ENCODE measurements at places on chromosomes 6 and 20. TPM values are rescaled to one million over a fixed set of nuclear protein-coding genes. Genes with fewer than 3 reads are reported as not detected.

- peaks cover 17% of the 10 kb centered on the region for H3K4me1 ChIP-seq
- H3K27ac ChIP-seq, result no peak overlapping the region
- no peak overlapping the region for H3K4me3 ChIP-seq
- DNase-seq, result no peak
- H3K36me3 ChIP-seq, result no peaks in the 10 kb centered on the region
- H3K27me3 ChIP-seq, result no peaks in the 10 kb centered on the region
Measured at GRCh38 chr20:53778041-53778516, 184.4 kb upstream of the ZNF217 start.

DNA sequence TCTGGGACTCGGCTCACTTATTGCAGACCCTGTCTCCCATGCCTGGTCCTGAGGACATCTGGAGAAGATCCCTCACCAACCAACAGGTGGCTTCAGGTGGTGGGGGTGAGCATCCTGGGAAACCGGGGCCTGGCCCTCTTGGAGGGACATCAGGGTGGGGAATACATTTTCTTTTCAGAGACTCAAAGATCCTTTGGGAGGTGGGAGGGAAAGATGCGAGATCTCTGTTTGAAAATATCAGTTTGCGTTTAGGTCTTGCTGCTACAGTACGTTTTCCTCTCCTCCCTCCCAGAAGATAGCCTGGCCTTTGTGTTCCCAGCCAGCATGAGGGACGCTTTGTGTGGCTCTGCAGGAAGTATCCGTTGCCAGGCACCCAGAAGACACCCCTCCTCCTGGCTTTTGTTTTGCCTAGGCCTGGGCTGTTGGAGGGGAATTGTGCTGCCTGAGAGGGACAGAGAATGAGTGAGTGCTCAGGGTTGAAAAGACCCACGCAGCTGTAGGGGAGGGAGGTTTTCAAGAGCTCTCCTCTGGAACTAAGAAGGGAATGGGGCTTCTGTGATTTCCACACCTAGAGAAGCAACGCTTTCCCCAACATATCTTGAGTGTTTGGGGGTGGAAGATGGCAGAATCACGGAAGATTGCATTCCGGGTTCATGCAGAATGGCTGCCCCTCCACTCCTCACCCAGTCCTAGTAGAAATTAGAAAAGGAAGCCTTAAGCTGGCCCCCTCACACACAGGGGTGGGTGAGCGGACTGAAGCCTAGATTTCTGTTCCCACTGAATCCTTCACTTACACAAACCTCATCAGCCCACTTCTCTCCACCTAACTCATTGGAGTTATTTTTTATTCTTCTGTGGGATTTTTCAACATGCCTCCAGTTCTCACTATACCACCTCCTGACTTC, 22.0 kb upstream of the SLC2A12 start:
- H3K27me3 ChIP-seq, result no peaks in the 10 kb centered on the region
- H3K4me1 ChIP-seq, result no peaks in the 10 kb centered on the region
- no peak for DNase-seq
- H3K27ac ChIP-seq, result no peak overlapping the region
- no peaks in the 10 kb centered on the region for H3K36me3 ChIP-seq

- no peaks in the 10 kb centered on the region for H3K27me3 ChIP-seq
- H3K36me3 ChIP-seq, result no peaks in the 10 kb centered on the region
- H3K4me1 ChIP-seq, result no peaks in the 10 kb centered on the region
- no peak overlapping the region for H3K27ac ChIP-seq
- no peak for DNase-seq
- no peak overlapping the region for H3K4me3 ChIP-seq
Measured at GRCh38 chr6:94462231-94462630, 1042.9 kb upstream of the EPHA7 start.

DNA sequence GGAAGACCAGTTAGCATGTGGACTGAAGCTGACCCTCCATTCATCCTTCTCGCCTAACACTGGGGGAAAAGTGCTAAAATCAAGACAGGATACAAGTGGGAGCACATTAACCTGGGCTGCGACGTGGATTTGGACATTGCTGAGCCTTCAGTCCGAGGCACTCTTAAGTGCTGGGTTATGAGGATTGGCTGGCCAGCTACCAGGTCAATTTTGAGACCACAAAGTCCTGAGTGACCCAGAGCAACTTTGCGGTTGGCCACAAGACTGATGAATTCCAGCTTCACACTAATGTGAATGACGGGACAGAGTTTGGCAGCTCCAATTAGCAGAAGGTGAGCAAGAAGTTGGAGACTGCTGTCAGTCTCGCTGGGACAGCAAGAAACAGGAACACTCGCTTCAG, 20.7 kb downstream of the FUCA2 start:
- no peak overlapping the region for H3K4me3 ChIP-seq
- no peak for DNase-seq
- H3K27me3 ChIP-seq, result no peaks in the 10 kb centered on the region

- no peak for DNase-seq
- H3K4me3 ChIP-seq, result no peak overlapping the region
Measured at GRCh38 chr6:15907914-15908518, 220.9 kb upstream of the MYLIP start.

Gene RNF39
- total RNA-seq, result not detected

Gene ZNF341
- 2.3 TPM for total RNA-seq

Gene CDH26
- 2.3 TPM for total RNA-seq

Gene SLC17A3
- total RNA-seq, result 0.63 TPM

Gene SIRPD
- not detected for total RNA-seq
